Left lung (tissue), 14 donors: ENCODE measurements at places on chromosomes 12 and 14. TPM values are rescaled to one million over a fixed set of nuclear protein-coding genes. Genes with fewer than 3 reads are reported as not detected.
A peak's percentile ranks its signal among the peaks of the same experiment; 100 is the strongest.

DNA sequence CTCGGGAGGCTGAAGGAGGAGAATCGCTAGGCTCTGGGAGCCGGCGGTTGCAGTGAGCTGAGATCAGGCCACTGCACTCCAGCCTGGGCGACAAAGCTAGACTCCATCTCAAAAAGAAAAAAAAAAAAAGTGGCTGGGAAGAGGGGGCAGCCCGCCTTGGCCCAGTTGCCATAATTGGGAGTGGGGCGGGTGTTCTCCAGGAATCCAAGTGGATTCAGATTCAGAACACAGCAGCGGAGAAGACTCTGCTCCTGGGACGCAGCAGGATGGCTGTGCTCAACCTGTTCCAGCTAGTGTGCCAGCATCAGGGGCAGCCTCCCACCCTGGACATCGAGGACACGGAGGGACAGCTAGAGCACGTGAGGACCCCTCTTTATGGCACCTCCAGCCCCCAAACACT lies 5.5 kb downstream of the CFAP73 start:
- no peak for DNase-seq
- no peak overlapping the region for H3K4me3 ChIP-seq
- peaks cover 22% of the 10 kb centered on the region for H3K4me1 ChIP-seq
- peaks cover 33% of the 10 kb centered on the region for H3K27me3 ChIP-seq

- H3K4me3 ChIP-seq, result peak overlapping the region; percentile 59
- H3K4me1 ChIP-seq, result peaks cover 28% of the 10 kb centered on the region
- H3K27ac ChIP-seq, result peak overlapping the region; percentile 86
- no peak for DNase-seq
- H3K36me3 ChIP-seq, result peaks cover 27% of the 10 kb centered on the region
Observed at GRCh38 chr14:24310265-24310645, 315 bp downstream of the LTB4R2 start.

Gene GALC
- 48.3 TPM for total RNA-seq

Gene SPIC
- total RNA-seq, result 0.39 TPM

Gene RAD9B
- 0.55 TPM for total RNA-seq

DNA sequence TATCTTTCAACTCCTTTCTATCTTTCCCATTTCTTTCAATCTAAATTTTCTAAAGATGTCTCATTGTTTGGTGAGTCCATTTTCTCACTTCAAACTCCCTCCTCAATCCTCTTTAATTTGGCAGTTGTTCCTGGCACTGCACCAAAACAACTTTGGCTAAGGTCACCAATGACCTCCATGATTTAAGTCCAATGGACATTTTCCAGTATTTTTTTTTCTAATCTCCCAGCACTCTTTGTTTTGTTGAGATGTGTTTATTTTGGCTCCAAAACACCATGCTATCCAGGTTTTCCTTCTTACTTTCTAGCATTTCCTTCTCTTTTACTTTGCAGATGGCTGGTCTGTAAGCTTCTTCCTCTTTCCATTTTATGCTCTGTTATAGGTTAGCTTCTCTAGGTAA lies 42.5 kb upstream of the OTOGL start:
- no peaks in the 10 kb centered on the region for H3K27me3 ChIP-seq
- H3K4me3 ChIP-seq, result no peak overlapping the region
- H3K27ac ChIP-seq, result no peak overlapping the region
- no peaks in the 10 kb centered on the region for H3K36me3 ChIP-seq

Gene AQP6
- 0.09 TPM for total RNA-seq

Gene IL23A
- total RNA-seq, result 0.73 TPM

- peaks cover 62% of the 10 kb centered on the region for H3K4me1 ChIP-seq
- no peaks in the 10 kb centered on the region for H3K27me3 ChIP-seq
- DNase-seq, result no peak
- H3K36me3 ChIP-seq, result no peaks in the 10 kb centered on the region
- H3K27ac ChIP-seq, result peak overlapping the region; percentile 96
- H3K4me3 ChIP-seq, result no peak overlapping the region
Observed at GRCh38 chr14:100372357-100373048, 49.4 kb downstream of the SLC25A47 start.

DNA sequence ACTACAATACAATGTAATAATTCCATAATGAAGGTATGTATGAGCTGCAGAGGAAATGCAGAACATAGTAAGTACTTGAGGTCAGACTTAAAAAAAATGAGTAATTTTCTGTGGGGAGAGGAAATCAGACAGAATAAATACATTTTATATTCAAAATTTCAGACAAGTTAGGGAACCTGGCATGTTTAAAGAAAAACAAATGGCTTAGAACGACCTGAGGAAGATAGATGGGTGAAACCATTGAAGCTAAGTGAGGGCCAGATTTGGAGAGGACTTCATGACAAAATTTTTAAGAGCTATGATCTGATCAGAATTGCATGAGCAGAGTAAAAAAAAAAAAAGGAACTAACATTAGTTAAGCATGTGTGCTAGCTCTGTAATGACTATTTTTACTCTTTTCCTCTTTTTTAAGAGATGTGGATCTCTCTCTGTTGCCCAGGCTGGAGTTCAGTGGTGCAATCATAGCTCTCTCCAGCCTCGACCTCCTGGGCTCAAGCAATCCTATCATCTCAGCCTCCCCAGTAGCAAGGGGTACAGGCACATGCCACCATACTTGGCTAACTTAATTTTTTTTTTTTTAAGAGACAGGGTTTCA lies 157.6 kb upstream of the PDE3A start:
- peaks cover 7% of the 10 kb centered on the region for H3K4me1 ChIP-seq
- no peaks in the 10 kb centered on the region for H3K36me3 ChIP-seq
- no peaks in the 10 kb centered on the region for H3K27me3 ChIP-seq
- no peak overlapping the region for H3K4me3 ChIP-seq

DNA sequence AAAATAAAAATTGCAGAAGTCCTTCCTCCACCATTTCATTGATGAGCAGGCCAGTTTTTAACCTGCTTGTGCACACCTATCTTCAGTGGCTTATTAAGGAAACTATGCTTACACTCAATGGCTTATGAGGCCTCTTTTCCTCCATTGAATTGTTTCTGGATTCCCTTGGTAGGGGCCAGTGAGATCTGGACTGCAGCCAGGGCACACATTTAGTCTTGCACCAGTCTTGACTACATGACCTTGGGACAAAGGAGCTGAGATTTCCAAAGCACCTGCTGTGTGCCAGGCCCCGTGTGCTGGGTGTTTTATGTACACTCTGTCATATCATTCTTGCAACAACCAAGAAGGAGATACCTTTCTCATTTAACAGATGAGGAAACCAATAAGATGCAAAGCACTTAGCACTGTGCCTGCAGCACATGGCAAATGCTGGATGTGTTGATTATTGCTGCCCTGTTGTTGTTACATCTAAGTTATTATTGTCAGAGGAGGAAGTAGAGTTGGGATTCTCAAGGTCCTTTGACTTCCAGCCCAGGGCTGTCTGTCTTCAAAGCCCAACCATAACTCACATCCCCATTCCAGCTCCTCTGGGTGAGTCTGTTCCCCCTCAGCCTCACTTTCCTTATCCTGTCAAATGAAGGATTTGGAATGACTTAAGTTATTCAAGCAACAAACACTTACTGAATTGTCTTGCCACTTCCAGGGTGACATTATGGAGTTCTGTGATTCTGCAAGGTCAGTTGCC lies 31.6 kb upstream of the RIN3 start:
- H3K4me3 ChIP-seq, result no peak overlapping the region
- no peaks in the 10 kb centered on the region for H3K36me3 ChIP-seq
- DNase-seq, result no peak
- peak overlapping the region; percentile 28 for H3K27ac ChIP-seq
- no peaks in the 10 kb centered on the region for H3K4me1 ChIP-seq
- no peaks in the 10 kb centered on the region for H3K27me3 ChIP-seq

GRCh38 chr14:94600148-94600545 lies 12.0 kb upstream of the SERPINA3 start:
- no peak overlapping the region for H3K27ac ChIP-seq
- H3K4me1 ChIP-seq, result peaks cover 6% of the 10 kb centered on the region
- no peak overlapping the region for H3K4me3 ChIP-seq
- H3K27me3 ChIP-seq, result peaks cover 6% of the 10 kb centered on the region
- no peaks in the 10 kb centered on the region for H3K36me3 ChIP-seq
- no peak for DNase-seq
